ENCODE measurements at places on chromosomes 4 and X.

GRCh38 chr4:148795156-148795864, 353.1 kb upstream of the NR3C2 start:
- peak; percentile 35 for DNase-seq

- DNase-seq = peak; percentile 85
These were observed at the start of gene GPC3 for GRCh38 chrX:133985164-133985966. Gene GPC3, minus strand, starts transcription at chrX:133985594.

DNA sequence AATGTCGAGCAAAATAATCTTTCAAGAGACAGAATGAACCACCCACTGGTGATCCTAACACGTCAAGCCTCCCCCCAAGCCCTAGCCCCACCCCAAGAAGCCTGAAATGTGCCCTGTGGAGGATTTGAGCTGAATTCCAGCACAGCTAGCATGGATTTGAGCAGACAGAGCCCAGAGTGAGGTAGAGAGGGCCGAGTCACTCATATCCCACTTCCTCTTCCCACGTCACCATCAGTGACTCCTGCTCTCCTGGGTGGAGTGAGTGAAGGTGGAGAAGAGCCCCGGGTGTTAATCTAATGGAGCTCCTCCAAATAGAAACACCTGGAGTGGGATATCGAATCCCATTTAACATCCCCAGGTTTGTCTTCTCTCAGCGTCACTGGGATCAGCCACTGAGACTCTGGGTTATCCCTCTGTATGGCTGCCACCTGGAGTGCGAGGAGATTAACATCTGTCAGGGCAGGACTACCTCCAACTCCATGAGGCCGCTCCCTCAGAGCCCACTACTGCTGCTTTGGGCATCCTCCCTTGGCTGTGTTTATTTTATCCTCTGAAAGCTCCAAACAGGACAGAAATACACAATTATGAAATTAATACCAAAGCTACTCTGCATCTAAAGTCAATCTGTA, 136.6 kb downstream of the NWD2 start:
- peak; percentile 18 for DNase-seq

DNA sequence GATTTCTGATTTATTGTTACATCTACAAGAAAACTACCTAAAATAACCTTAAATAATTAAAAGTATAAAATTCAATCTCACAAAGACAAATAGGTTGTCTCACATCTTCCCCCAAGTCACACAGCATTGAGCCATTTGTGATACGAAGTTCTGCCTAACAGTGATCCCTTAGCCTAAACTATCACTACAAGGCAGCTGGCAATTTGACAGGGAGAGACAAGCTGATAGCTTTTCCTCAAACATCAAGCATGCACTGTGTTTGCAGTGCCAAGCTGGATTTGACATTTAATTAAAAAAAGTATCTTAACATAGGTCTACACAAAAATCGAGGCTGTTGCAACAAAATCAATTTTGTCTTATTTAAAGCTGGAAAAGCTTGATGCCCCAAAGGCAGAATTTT, 464.7 kb upstream of the TRAM1L1 start:
- no peak for DNase-seq

- no peak for DNase-seq
These were observed 177.3 kb downstream of the BANK1 start for GRCh38 chr4:101967697-101968346.

- DNase-seq = peak; percentile 12
These were observed 71.5 kb downstream of the SLC16A2 start for GRCh38 chrX:74492720-74493201.

Measured in iPS-NIHi11 (cell line).